ENCODE measurements at places on chromosomes 11 and 22.

DNA sequence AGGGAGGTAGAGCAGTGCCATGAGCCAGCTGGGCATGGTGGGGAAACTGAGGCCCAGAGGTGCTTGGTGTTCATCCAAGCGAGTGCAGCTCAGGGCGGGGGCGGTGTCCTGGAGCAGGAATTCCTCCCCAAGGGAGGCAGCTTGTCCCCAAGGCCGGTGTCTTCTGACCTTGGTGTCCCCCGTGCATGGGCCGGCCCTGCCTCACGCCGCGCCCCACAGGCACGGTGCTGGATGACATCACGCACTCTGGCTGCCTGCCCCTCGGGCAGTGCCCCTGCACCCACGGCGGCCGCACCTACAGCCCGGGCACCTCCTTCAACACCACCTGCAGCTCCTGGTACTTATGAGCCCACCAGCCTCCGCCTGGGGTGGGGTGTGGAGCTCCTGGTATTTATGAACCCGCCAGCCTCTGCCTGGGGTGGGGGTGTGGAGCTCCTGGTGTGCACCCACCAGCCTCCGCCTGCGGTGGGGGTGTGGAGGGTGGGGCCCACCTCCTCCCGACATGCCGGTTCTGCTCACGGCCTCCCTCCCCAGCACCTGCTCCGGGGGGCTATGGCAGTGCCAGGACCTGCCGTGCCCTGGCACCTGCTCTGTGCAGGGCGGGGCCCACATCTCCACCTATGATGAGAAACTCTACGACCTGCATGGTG is 6.7 kb downstream of the MUC5B start:
- peak; percentile 8 for DNase-seq

- DNase-seq: no peak
These were observed 609.9 kb downstream of the CNTN5 start for GRCh38 chr11:99630629-99631028.

DNA sequence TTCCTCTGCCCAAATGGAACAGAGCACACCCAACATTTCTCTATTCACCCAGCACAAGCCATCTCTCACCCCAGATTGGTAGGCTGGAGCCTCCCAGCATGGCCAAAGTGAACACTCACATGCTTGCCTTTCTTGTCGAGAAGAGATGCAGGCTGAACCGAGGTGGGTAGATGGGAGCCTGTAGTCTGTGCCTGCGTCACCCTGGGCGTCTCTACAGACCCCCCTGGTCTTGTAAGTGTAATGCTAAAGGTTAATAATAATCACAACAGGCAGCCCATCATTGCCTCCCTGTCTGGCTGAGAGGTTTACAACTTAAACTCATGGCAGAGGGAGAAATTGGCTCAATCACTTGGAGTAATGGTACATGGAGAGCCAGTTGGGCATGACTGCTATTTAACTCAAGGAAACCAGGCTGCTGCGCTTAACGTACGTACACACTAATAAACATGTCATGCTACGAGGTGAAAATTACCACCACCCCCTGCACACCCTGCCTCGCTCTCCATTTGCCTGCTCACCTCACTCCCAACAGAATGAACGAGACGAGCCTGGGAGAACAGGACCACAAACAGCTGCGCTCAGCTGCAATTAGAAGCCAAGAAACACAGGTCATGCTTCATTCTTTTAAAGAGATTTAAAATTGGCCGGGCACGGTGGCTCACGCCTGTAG is 9.1 kb upstream of the ZBTB16 start:
- DNase-seq: no peak

GRCh38 chr11:88117281-88117858 is 57.9 kb downstream of the RAB38 start:
- DNase-seq: no peak

DNA sequence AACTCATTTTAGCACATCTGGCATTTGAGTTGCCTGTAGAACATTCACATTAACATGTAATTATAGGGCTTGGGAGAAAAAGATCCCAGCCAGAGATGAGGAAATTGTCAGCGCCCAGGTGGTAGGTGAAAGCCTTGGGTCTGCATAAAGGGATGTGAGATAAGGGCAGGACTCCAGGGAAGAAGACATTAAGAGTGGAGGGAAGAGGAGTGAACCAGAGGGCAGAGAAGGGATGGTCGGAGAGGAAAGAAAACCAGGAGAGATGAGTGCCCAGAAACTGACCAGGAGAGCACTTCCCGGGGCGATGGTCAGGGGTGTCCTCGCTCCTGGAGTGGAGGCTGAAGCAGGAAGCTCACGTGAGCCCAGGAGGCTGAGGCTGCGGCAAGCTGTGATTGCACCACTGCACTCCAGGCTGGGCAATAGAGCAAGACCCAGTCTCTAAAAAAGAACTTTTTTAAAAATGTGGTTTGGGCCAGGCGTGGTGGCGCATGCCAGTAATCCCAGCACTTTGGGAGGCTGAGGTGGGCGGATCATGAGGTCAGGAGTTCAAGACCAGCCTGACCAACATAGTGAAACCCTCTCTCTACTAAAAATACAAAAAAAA is 20.3 kb upstream of the DGKZ start:
- DNase-seq: no peak

DNA sequence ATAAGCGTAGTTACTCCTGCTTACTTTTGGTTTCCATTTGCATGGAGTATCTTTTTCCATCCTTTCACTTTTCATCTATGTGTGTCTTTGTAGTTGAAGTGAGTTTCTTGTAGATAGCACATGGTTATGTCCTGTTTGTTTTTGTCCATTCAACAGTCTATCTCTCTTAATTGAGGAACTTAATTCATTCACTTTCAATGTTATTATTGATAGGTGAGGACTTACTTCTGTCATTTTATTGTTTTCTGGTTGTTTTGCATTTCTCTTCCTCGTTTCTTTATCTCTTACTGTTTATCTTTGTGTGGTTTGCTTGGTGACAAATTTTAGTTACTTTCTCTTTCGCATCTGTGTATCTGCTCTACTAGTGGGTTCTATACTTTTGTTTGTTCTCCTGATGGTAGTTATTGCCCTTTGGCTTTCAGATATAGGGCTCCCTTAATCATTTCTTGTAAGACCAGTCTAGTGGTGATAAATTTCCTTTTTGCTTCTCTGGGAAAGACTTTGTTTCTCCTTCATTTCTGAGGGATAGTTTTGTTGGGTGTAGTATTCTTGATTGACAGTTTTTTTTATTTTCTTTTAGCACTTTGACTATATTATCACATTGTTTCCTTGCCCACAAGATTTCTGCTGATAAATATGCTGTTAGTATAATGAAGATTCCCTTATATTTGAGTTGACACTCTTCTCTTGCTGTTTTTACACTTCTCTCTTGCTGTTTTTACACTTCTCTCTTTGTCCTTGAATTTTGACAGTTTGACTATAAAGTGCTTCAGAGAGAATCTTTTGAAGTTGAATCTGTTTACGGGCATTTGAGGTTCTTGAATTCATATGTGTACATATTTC is 9.0 kb upstream of the RAG1 start:
- no peak for DNase-seq

- DNase-seq: no peak
These were observed 13.1 kb downstream of the PTPN5 start for GRCh38 chr11:18778468-18778867.

Measured in heart right ventricle (tissue), 16 donors.